ENCODE measurements at places on chromosomes 7 and 10.

GRCh38 chr10:83459124-83459523 lies 680.2 kb upstream of the GHITM start:
- no peak for DNase-seq

GRCh38 chr10:38157270-38157685 lies 63.1 kb downstream of the ZNF37A start:
- DNase-seq: no peak

GRCh38 chr7:74103219-74103772 lies 19.7 kb downstream of the LIMK1 start:
- DNase-seq: no peak

GRCh38 chr7:105672801-105673200 lies 91.5 kb upstream of the EFCAB10 start:
- no peak for DNase-seq

DNA sequence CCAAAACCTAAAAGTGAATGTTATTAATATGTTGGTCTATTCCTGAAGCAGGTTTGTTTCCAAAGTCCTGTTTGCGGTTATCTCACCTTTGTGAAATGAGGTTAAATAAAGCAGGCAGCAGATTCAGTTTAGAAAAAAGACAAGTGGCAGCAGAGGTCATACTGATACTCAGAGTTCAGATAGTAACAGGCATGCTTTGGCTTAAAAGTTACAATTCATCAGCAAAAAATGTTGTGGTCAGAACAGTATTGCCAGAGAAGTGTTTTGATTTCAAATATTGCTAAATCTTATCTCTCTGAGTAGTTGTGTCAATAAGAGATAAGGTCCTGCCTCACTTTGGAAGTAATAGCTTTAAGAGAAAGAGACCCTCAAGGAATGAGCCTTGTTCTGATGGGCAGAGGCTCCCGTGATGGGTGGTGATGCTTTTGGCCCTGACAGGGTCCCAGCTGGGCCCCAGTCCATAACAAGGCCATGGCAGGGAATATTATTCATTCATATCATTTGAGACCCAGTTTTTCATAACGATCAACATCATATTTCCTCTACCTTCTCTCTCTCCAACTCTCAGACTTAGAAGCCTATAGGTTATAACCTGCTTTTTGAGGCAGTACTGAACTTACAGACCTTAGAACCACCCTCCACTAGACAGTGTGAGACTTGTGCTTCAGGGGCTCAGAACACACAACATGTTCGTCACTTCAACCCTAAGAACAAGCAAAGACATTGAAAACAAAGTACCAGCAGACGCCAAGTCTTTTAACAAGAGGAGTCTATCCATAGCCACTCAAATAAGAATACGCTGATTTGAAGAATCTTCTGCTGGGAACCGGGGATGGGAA lies 58.5 kb upstream of the AHR start:
- no peak for DNase-seq

DNA sequence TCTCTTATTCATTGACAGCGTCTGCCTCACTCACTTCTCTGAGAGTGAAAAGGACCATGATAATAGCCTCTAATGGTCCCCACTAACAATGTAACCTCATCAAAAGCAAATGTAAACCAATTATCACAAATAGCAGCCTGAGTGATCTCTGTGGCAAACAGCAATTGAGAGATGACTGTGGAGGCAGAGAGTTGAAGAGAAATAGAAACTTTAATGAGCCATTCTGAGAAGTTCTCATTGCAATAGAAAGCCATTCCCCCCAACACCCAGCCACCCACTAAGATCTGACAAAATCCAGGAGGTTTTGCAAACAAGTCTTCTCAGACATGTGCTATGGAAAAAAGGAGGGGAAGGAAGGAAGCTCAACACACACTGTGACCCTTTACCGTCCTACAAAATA lies 44.2 kb upstream of the RNF148 start:
- no peak for DNase-seq

DNA sequence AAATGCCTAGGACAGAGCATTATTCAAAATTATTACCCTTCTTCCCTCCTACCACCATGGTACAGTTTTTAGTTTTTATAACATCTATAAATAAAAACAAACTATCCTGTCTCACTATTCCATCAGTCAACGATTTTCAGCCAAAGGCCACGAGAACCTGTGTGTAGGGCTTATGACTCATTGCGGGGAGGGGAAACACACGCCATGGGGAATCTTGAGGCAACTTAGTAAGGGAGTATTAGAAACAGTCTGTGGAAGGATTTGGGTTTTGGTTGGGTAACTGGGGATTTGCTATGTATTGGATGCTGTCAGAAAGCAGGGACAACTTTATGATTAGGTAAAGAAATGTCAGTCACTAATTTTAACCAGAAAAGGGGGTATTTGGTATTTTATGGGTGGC lies 14.7 kb downstream of the GPR141 start:
- no peak for DNase-seq

- no peak for DNase-seq
Measured at GRCh38 chr7:28669330-28669729, 257.0 kb downstream of the CREB5 start.

GRCh38 chr7:112546723-112547513 lies 66.1 kb downstream of the LSMEM1 start:
- no peak for DNase-seq

- DNase-seq: no peak
Measured at GRCh38 chr7:89593125-89593524, 561.1 kb upstream of the STEAP1 start.

- no peak for DNase-seq
Measured at GRCh38 chr7:92161271-92161670, 17.7 kb downstream of the LRRD1 start.

DNA sequence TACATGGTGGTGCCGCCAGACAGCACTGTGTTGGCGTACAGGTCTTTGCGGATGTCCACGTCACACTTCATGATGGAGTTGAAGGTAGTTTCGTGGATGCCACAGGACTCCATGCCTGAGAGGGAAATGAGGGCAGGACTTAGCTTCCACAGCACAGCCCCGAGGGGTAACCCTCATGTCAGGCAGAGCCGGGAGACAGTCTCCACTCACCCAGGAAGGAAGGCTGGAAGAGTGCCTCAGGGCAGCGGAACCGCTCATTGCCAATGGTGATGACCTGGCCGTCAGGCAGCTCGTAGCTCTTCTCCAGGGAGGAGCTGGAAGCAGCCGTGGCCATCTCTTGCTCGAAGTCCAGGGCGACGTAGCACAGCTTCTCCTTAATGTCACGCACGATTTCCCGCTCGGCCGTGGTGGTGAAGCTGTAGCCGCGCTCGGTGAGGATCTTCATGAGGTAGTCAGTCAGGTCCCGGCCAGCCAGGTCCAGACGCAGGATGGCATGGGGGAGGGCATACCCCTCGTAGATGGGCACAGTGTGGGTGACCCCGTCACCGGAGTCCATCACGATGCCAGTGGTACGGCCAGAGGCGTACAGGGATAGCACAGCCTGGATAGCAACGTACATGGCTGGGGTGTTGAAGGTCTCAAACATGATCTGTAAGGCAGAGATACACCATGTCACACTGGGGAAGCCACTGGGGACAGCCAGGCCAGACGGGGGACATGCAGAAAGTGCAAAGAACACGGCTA lies 104.6 kb upstream of the TNRC18 start:
- no peak for DNase-seq

GRCh38 chr7:156065400-156065799 lies 253.1 kb upstream of the SHH start:
- no peak for DNase-seq

DNA sequence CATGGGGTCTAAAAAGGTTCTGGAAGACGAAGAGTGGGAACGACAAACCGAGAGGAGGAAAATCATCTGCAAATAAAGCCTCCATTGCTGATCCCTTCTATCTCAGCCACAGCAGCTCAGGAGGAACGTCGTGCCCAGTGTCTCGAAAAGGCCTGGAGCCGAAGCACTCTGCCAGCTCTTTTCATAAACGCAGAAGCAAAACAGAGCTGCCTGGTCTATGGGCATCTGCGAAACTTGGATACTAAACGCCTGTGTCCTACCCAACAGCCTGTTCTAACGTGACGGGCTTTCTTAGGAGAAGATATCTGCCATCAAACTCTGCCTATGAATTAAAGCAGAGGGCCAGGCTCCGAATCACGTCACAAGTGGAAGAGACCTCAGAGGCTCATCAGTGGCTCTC lies 68.7 kb downstream of the GNA12 start:
- DNase-seq: no peak

- DNase-seq: no peak
Measured at GRCh38 chr10:112201334-112201733, 17.8 kb upstream of the GPAM start.

- DNase-seq: no peak
Measured at GRCh38 chr7:130844811-130845580, 111.0 kb upstream of the KLF14 start.

- no peak for DNase-seq
Measured at GRCh38 chr10:44891721-44892120, 19.4 kb upstream of the TMEM72 start.

DNA sequence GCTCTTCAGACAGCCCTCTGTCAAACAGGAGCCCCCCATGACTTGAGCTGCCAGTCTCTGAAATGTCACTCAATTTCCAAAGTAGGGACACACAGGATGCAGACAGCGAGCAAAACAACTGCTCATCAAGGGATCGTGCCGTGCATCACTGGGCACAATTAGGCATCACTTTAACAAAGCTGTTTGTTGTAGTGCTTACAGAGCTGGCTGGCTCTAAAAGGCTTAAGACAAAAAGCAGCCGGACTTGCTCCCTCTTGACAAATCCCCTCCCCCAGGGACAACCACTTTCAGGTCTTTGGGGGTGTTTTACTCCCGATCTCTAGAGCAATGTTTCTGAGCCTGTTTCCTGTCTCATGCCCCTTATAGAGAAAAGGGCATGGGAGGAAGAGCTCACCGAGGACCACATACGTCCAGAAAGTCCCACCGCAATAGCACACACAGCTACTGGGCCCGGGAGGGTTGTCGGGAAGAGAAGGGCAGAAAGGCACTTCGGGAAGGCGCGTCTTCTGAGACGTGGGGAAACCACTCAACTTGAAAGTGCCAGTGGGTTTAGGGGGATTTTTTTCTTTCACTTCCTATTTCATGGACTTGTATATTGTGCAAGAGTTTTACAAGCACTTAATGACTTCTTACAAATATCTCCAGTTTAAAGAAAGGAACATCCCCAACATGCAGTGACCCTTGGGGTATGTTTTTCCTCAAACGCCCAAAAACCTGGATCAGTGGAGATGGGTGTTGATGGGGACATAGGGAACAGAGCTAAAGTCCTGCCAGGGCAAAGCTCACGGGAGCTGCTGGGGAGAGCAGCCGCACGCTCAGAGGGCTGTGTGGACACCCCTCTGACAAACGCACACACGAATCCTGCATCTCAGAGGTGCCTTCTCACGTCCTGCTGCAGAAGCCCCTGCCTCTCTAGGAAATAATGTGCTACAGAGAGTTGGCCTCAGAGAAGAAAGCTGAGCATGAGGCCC lies 27.1 kb downstream of the LRRC20 start:
- DNase-seq: no peak

GRCh38 chr10:3357737-3358136 lies 185.2 kb upstream of the PITRM1 start:
- DNase-seq: no peak

- DNase-seq: no peak
Measured at GRCh38 chr7:128885370-128886187, 22.9 kb downstream of the ATP6V1F start.

DNA sequence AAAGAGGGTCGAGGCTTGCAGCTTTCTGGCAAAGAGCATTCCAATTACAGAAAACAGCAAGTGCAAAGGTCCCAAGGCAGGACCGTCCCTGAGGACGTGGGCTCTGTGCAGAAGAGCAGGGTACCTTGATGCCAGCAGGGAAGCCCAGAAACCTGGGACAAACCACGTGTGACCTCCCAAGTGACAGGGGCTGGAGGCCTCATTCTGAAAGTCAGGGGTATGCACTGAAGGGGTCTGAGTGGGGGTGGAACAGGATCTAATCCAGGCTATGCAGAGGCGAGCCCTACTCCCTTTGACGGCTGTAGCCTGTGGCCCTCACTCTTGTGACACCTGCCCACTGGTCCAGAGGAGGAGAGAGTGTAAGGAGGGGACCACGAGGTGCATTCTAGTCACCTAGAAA lies 22.9 kb downstream of the TMEM273 start:
- DNase-seq: no peak

DNA sequence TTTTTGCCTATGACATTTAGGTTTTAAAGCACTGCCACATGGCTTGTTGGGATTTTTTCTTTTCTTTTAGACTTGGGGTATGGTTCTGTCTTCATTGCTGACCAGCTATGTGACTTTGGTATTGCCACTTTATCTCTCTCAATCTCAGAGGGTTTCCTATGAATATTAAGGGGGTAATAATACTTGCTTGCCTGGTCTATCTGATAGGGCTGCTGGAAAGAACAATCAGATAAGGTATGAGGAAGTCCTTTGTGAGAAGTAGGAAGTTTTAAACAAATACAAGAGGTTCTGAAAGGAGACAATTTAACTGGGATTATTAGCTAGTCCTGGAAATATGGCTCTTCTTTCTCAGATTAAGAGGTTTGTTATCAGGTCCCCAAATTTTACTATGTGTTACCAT lies 80.8 kb downstream of the ZNF92 start:
- no peak for DNase-seq

DNA sequence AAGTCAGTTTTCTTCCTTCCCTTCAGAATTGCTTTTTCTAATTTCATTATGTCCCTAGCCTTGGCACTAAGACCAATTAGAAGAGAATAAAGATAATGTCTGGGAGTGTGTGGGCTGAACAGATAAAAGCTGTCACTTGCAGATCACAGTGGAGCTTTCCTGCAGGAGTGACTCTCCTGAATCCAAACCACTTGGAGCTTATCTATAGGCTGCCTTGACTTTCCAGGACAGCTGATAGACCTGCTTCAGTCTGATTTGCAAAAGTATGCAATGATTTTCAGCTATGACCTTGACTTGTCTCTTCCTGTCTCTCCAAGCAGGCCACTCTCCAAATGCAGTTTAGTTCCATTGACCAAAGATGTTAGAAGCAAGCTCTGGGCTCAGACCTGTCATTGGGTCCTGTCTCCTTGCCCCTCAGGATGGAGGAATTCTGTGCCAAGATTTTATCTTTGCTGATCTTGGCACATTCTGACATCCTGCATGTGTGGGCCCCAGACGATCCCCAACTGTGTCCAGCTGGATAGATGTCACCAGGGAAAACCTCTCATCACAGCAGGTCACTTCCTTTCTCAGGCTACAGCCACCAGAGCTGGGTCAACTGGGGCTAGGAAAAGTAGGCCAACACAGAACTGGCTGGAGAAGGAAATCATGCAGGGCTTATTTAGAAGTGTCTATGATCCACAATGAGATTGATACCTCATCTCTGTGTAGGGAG lies 120.9 kb upstream of the ZNF438 start:
- DNase-seq: no peak

- no peak for DNase-seq
Measured at GRCh38 chr7:143444063-143444782, 970 bp downstream of the TAS2R60 start.

DNA sequence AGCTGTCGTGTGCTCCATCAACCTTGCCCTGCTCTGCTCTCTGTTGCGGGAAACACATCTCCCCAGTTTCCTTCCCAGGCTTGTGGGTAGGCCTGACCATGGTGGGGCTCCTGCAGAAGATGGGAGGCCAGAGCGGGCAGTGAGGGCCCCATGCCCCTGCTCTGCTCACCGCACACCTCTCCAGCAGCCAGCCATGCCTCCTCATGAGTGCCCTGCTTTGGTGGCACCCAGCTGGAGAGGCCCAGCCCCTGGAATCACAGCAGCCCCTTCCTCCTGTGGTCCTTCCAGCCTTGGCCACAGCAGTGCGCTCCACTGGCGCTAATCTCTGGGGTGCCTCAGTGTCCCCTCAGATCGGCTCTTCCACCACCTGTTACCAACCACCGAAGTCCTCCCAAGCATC lies 4.2 kb upstream of the OPN4 start:
- DNase-seq: no peak

GRCh38 chr7:134678115-134678514 lies 31.5 kb downstream of the BPGM start:
- no peak for DNase-seq

- DNase-seq: no peak
Measured at GRCh38 chr7:52727632-52728031, 307.8 kb upstream of the POM121L12 start.
